Liver (tissue), 10 donors: ENCODE measurements at places on chromosomes 1 and 21.
A peak's percentile ranks its signal among the peaks of the same experiment; 100 is the strongest.

DNA sequence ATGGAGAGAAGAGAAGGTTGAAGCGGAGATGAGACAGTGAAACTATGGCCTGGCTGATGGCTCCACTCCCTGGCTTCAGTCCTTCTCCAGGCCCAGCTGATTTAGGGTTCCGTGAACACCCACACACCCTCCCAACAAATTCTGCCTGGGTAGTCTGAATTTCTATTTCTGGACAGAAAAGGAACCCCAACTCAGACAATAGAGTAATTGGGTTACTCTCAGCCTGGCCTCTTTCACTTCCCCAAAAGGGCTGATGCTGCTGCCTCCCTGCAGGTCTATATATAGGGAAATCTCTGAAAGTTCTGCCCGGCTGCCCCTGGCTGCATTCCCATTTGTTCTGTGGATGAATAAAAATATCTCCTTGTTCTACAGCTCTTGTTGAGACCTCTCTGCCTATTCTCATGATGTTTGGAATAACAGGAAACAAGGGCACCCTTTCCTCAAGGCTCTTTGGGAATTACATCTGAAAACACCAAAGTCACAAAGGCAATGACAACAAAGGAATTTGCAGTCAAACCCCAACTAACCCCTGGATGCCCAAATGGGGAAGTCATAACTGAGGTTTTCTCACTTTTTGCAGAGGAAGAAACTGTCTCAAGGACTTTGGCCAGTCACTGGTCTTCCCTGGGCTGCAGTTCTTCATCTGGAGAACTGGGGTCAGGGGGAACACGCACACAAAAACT is 11.4 kb upstream of the ZSCAN20 start:
- no peak for DNase-seq

- DNase-seq, result no peak
These were observed 19.1 kb downstream of the AJAP1 start for GRCh38 chr1:4673494-4673893.

DNA sequence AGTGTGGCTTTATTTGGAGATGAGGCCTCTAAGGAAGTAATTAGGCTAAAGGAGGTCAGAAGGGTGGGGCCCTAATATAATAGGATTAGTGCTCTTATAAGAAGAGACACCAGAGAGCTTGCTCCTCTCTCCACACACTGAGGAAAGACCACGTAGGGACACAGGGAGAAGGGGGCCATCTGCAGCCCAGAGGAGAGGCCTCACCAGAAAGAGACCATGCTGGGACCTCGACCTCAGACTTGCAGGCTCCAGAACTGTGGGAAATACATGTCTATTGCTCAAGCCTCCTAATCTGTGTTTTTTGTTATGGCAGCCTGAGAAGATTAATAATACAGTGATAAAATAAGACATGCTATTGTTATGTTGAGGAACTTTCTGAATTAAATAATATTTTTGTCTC is 8.3 kb downstream of the RCAN1 start:
- DNase-seq, result no peak

GRCh38 chr1:209227171-209227570 is 356.3 kb upstream of the CAMK1G start:
- DNase-seq, result no peak

DNA sequence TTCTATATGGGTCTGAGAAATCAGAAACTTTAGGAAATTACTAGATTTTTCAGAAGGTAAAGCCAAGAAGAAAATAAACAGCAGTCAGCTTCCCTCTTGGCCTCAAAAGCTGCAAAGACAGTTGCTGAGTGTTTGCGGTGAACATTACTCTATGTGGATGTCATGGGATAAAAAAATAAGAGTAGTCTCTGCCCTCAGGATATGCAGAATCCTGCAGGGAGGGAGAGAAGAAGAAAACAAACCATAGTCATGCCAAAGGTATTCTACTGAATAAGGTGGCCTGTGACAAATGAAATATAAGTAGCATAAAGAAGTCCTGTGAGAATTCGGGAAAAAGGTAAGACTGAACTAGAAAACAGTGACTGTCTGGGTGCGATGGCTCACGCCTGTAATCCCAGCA is 19.0 kb downstream of the YARS1 start:
- no peak for DNase-seq

GRCh38 chr1:2046174-2046917 is 3.9 kb upstream of the PRKCZ start:
- peak; percentile 79 for DNase-seq

DNA sequence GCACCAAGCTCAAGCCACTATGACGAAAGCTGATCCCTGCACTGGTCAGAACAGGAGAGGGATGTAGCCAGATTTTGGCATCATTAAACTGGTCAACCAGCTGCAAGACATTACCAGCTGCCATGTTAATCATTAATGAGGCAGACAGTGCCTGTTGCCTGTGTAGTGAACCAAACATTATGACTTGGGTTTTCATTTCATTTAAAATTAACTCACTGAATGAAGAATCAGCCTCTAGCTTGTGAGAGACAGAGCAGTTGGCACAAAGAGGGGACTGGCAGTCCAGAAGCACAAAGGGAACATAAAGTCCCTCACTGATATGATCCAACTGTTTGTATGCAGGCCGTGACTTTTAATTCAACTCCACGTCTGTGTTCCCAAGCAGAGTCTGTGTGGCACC is 318.9 kb downstream of the SEC16B start:
- DNase-seq, result no peak

- no peak for DNase-seq
These were observed 47.8 kb downstream of the WNT9A start for GRCh38 chr1:227899820-227900449.
